RPMI7951 (cell line): ENCODE measurements at places on chromosomes 12 and 14. TPM values are rescaled to one million over a fixed set of nuclear protein-coding genes. Genes with fewer than 3 reads are reported as not detected.
A peak's percentile ranks its signal among the peaks of the same experiment; 100 is the strongest.

DNA sequence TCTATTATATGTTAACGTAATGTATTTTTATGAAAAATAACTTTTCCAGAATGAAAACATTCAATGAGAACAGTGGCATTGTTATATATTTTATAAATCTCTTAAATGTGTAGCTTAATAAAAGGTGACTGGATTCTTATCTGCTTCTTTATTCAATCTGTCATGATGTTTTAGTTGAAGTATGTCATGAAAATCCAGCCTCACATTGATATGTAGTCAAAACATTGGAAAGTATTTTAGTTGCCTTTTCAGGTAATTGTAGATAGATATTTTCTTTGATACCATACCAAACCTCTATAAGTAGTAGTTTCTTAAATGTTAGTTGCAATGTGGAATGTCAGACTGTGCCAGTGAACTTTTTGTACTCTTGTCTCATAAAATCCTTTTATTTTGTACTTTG lies 41.3 kb upstream of the MSRB3 start:
- DNase-seq = no peak

GRCh38 chr12:66375560-66375959 lies 73.3 kb downstream of the HELB start:
- DNase-seq = no peak

- no peak for DNase-seq
Observed at GRCh38 chr12:66885115-66885875, 206.4 kb upstream of the GRIP1 start.

GRCh38 chr14:24130717-24131548 lies 474 bp downstream of the FITM1 start:
- no peak for DNase-seq

GRCh38 chr14:103101963-103102688 lies 7.6 kb downstream of the EXOC3L4 start:
- no peak for DNase-seq

DNA sequence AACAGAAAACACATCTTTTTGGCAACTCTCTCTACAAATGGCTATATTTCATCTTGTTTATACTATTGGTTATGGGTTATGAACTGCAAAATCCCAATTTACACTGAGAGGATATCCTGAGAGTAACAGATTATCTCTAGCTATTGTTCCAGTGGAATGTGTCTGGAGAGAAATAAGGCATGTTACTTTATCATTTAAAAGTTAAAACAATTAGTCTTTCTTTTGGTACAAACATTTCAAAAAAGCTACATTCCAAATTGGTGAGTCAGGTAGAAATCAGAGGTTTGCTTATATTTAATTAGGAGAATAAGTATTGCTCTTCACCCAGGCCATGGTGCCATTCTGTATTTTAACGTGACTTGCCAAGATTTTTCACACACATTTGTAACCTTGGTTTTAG lies 411.6 kb downstream of the CCER1 start:
- DNase-seq = peak; percentile 26

GRCh38 chr12:130634866-130635265 lies 81.2 kb downstream of the RIMBP2 start:
- DNase-seq = no peak

DNA sequence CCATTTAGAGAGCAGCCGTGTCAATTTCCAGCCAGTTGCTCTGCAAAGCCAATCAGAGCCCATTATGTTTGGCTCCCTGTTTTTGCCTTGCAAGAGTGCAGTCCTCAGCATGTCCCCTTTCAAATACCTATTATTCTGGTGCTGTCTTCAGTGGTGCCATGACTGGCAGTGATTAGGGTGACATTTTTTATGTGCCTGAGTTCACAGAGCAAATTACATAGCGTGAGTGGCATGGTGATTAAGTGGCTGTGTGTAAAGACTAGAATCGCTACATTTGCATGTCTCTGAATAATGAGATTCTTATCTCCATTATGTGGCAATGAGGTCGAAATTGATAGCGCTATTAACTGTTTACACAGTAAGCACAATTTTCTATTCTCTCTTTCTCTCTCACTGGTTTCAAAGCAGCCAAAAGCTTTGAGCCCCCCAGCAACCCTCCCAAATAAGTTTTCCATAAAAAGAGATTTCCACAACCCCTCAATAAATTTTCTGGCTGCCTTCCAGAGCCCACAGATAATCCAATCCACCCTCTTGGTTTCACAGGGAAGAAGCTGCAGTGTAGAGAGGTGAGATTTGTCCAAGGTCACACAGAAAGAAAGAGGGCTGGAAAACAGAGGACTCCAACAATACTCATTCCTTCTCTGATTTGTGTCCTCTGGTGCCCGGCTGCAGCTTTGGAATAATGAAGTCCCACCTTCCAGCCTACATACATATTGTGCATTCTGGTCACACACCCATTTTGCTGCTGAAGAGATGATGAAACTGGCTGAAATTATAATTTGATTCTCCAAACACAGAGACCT lies 58.8 kb upstream of the NUDT4 start:
- DNase-seq = no peak

DNA sequence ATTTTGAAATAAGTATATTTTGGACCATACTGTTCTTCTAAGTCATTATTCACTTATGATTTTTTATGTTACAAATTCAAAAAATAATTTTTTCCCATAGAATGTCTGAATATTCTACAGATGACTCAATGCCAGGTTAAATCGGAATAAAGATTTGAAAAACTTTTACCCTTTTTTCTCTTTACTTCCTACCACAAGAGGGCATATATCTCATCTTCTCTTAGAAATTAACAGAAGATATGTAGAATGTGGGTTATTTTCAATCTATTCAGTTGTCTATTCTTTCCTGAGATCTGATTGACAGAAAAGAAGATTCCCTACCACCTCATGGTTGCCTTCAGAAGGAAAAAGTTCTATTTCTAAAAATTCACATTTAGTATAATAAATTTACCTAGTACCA lies 53.0 kb upstream of the KITLG start:
- no peak for DNase-seq

ACVRL1 gene
- 0.29 TPM in 1 of 2 replicates, not detected in the other for total RNA-seq

TPPP2 gene
- total RNA-seq = not detected in 2 replicates
